CD4-positive, alpha-beta memory T cell (primary cell): ENCODE measurements at places on chromosomes 2 and 18. TPM values are rescaled to one million over a fixed set of nuclear protein-coding genes. Genes with fewer than 3 reads are reported as not detected.

The RAD51AP2 gene
- total RNA-seq, result not detected

The CREG2 gene
- total RNA-seq, result not detected

The CRACDL gene
- 1.1 TPM for total RNA-seq

The GCG gene
- not detected for total RNA-seq

The VIT gene
- not detected for total RNA-seq

The PSD4 gene
- 100.0 TPM for total RNA-seq

The CD207 gene
- total RNA-seq, result not detected

The MLPH gene
- not detected for total RNA-seq

The HDLBP gene
- 183 TPM for total RNA-seq

The GREB1L gene
- not detected for total RNA-seq

The NDUFS1 gene
- 53.4 TPM for total RNA-seq

The STPG4 gene
- total RNA-seq, result 0.72 TPM

The CKAP2L gene
- not detected for total RNA-seq

The CCDC141 gene
- total RNA-seq, result 8.2 TPM

The RIT2 gene
- total RNA-seq, result not detected

The EMILIN2 gene
- total RNA-seq, result 11.4 TPM

The ZNF514 gene
- total RNA-seq, result 37.1 TPM

The COL4A4 gene
- total RNA-seq, result 0.03 TPM

The NRP2 gene
- 2.1 TPM for total RNA-seq

The GREB1 gene
- total RNA-seq, result 0.19 TPM

The MAP2 gene
- total RNA-seq, result 0.41 TPM
